ENCODE measurements at places on chromosomes 7 and 10.
A peak's percentile ranks its signal among the peaks of the same experiment; 100 is the strongest.

DNA sequence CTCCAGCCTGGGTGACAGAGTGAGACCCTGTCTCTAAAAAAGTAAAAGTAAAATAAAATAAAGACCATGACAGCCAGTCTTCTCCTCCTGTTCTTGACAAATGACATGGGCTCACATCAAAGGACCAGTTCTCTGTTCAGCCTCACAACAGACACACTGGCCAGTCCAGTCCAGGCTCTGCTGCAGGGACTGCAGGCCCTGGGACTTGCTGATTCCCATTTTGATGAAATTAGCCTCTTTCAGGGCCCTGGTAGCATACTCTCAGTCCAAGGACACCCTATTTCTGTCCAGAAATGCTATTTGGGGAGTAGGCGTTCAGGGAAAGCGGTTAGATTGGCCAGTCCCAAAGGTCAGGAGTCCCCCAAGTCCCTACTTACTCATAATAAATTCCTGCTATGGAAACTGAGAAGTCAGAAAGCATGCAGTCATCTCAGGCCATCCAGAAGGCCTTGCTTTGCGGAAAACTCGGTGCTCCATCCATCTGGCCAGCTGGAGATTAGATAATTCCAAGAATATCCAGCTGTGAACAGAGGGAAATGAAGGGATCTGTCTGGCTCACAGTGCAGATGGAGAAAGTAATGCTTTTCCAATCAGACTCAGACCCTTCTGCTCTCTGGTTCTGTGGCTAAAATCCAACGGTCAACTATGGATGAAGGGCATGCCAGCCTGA, 74.4 kb downstream of the RAB11FIP2 start:
- no peaks in the 10 kb centered on the region for H3K36me3 ChIP-seq
- H3K4me1 ChIP-seq, result no peaks in the 10 kb centered on the region
- no peak overlapping the region for H3K4me3 ChIP-seq
- H3K27me3 ChIP-seq, result no peaks in the 10 kb centered on the region
- H3K27ac ChIP-seq, result no peak overlapping the region
- DNase-seq, result peak; percentile 36

DNA sequence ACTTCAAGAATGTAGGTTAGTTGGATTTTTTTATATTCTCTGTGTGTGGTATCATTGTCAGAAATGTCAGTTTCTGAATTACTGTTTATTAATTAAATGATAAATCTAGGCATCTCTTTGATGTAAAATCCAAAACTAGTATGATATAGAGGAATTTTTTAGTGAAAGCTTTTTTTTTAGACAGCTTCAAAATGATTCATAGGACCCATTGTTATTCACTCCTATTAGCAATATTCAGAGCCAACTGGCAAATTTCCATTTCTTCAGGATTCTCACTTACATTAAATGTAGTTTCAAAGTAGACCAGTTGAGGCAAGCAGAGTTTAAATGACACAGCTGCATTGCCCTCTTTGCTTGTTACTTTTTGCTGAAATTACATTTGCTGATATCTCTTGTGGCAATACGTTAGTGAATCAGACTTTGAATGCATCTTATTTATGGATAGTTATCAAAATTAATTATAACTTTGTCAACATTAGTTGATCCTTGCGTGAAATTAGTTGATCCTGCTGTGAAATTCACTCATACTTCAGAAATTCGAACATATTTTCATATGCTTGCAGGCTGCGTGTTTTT, 20.3 kb downstream of the ZNF277 start:
- H3K27me3 ChIP-seq, result no peaks in the 10 kb centered on the region
- H3K27ac ChIP-seq, result no peak overlapping the region
- no peak for DNase-seq

GRCh38 chr10:129057856-129058663, 409.0 kb upstream of the MGMT start:
- no peaks in the 10 kb centered on the region for H3K27me3 ChIP-seq
- no peak overlapping the region for H3K27ac ChIP-seq
- H3K4me1 ChIP-seq, result no peaks in the 10 kb centered on the region
- H3K4me3 ChIP-seq, result no peak overlapping the region
- H3K36me3 ChIP-seq, result no peaks in the 10 kb centered on the region

DNA sequence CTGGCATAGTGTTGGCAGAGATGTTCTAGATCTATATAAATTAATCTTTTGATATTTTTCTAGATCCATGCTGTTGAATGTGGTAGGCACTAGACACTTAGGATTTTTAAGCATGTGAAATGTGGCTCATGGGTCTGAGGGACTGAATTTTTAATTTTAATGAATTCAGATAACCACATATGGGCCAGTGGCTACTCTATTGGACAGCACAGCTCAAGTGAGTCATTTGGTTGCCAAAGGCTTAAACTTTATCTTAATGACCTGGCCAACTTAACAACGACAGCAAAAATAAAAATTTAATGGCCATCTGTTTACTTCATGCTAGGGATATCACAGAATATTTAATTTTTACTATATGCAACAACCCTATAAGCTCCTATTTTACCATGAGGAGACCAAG, 61.4 kb downstream of the CDK14 start:
- peaks cover 19% of the 10 kb centered on the region for H3K4me1 ChIP-seq
- H3K4me3 ChIP-seq, result no peak overlapping the region
- no peak overlapping the region for H3K27ac ChIP-seq

DNA sequence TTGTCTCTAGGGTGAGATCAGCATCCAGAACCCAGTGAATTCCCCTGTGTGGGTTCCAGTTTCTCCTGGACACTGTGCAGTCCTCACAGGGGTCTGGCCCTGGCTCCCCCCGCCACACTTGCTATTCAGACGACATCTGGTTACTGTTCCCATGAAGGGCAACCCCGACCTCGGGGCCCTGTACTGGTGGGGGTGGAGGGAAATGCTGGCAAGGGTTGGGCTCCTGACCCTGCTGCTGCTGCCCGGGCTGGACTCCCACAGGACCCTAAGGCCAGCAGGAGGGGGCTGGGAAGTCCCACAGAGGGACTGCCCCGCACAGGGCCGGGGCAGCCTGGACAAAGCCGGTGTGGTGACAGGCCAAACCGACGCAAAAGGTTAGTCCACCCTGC, 768 bp upstream of the CPA1 start:
- DNase-seq, result no peak
- H3K27ac ChIP-seq, result no peak overlapping the region
- H3K4me3 ChIP-seq, result no peak overlapping the region
- no peaks in the 10 kb centered on the region for H3K36me3 ChIP-seq
- no peaks in the 10 kb centered on the region for H3K27me3 ChIP-seq
- H3K4me1 ChIP-seq, result no peaks in the 10 kb centered on the region

GRCh38 chr7:33805630-33806233, 99.6 kb upstream of the BMPER start:
- DNase-seq, result no peak
- H3K27ac ChIP-seq, result no peak overlapping the region
- H3K36me3 ChIP-seq, result no peaks in the 10 kb centered on the region
- no peak overlapping the region for H3K4me3 ChIP-seq

DNA sequence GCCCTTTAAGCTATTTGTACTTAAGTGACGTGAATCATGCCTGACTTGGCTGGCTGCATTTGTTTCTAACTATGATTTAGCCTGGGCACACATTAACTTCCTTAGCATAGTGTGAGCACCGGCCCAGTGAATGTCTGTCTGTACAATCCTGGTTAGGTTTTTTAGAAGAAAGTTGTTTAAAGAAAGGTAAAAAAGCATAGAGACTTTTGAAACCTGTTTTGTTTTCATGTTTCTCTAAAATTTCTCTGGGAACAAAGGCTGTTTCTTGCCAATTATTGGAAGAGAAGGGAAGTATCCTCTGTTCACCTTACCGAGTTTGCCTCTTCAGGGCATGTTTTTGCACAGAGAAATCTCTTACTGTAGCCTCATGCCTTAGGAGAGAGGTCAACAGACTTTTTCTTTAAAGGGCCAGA, 42.9 kb upstream of the MET start:
- no peaks in the 10 kb centered on the region for H3K36me3 ChIP-seq
- no peak overlapping the region for H3K4me3 ChIP-seq
- H3K27ac ChIP-seq, result peak overlapping the region; percentile 76
- no peaks in the 10 kb centered on the region for H3K4me1 ChIP-seq

GRCh38 chr10:131722525-131723264, 178.1 kb upstream of the PPP2R2D start:
- no peak overlapping the region for H3K27ac ChIP-seq
- H3K4me3 ChIP-seq, result no peak overlapping the region
- peaks cover 3% of the 10 kb centered on the region for H3K27me3 ChIP-seq
